ENCODE measurements at places on chromosomes 4 and X.

GRCh38 chr4:76723373-76723772, 174.6 kb downstream of the SOWAHB start:
- DNase-seq = no peak

DNA sequence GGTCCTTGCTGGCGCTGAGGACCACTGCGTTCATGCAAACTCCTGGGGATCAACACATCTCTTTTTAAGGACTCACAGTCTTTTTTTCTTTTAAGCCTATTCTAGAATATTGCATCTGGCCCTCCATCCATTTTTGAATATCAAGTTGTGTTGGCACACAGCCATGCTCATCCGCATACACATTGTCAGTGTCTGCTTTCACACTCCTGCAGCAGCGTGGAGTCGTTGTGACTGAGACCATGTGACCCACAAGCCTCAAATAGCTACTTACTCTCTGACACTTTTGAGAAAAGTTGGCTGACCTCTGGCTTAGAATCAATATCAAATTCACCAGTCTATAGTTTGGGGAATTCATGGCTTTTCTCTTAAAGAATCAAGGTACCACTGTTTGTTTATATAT, 191.8 kb upstream of the S100G start:
- DNase-seq = no peak

DNA sequence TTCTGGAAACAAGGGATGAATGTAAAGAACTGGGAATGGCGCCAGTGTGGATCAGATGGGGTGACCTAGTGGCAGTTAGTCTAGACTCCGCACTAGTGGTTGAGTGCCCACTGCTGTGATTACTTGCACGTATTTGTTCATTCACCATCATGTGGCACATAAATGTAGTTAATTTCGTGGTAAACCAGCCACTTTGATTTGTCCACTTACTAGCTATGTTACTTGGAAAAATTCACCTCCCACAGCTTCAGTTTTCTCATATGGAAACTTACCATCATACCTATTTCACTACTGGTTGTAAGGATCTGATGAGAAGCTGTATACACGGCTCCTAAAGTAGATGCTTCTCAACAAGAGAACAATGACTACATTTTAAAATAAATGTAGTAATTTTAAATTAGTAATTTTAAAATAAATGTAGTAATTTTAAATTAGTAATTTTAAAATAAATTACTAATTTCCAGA, 394 bp upstream of the DYNLT3 start:
- DNase-seq = no peak

- DNase-seq = no peak
Observed at GRCh38 chr4:158863296-158863695, 94.5 kb downstream of the FNIP2 start.

GRCh38 chrX:139691493-139691842, 16.5 kb downstream of the MCF2 start:
- DNase-seq = no peak

GRCh38 chr4:78299565-78299972, 242.4 kb downstream of the FRAS1 start:
- no peak for DNase-seq
